GM12892 (cell line): ENCODE measurements at places on chromosomes 7 and 10.
A peak's percentile ranks its signal among the peaks of the same experiment; 100 is the strongest.

DNA sequence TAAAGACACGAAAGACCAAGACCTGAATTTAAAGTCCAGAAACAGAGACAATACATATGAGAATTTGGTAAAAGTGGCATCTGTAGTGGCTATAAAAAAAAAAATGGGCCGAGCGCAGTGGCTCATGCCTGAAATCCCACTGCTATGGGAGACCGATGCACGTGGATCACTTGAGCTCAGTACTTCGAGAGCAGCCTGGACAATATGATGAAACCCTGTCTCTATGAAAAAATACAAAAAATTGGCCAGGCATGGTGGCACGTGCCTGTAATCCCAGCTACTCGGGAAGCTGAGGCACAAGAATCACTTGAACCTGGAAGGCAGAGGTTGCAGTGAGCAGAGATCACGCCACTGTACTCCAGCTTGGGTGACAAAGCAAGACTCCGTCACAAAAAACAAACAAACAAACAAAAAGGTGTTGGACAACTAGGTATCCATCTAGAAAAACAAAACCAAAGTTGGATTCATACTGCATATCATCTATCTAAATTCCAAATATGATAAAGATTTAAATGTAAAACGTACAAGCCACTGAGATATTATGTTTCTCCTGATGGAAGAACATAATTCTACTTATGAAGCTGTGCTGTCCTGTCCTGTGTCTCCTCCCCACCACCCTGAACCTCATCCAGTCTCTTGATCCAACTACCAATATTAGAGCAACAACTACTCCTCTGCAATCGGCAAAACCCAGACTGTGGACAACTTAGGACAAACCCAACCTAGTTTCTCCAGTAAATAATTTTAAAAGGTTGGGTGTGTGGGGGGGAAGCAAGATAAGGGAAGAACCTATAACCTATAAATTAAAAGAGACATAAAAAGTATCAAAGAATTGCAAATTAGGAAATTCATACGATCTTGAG is 53.7 kb downstream of the ATAD1 start:
- no peak for DNase-seq

DNA sequence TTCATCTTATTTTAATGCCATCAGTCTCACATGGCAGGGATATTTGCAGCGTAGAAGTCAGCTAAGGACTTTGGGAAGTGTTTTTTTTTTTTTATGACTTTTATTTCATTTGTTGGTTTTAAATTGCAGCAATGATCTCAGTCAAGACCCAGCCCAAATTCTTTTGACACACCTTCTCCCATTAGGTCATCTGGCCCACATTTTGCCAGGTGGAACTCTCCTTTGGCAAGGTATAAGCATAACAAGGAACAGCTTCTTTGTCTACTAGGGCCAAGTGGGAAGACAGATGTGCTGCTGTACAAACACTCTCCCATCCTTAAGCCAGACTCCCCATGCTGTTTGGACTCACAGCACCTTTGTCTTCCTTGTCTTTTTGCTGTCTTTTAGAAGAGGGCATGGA is 41.8 kb downstream of the PLEKHA8 start:
- DNase-seq, result no peak

DNA sequence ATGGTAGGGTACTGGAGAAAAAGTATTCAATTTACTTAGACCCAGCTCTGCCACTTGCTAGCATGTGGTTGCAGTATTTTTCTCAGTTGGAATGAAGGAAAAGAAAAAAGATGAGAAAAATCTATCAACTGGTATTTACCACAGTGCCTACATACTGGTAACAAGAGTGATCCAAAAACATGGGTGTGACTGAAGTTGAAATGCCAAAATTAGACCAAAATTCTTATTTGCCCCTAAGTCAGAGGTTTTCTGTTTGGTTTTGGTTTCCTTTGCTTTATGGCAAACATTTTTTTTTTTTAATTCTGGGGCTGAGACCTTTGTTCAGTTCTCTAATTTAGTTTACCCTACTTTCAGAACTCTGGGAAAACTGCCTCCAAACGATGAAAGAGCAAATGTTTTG is 12.3 kb downstream of the HYCC1 start:
- no peak for DNase-seq

DNA sequence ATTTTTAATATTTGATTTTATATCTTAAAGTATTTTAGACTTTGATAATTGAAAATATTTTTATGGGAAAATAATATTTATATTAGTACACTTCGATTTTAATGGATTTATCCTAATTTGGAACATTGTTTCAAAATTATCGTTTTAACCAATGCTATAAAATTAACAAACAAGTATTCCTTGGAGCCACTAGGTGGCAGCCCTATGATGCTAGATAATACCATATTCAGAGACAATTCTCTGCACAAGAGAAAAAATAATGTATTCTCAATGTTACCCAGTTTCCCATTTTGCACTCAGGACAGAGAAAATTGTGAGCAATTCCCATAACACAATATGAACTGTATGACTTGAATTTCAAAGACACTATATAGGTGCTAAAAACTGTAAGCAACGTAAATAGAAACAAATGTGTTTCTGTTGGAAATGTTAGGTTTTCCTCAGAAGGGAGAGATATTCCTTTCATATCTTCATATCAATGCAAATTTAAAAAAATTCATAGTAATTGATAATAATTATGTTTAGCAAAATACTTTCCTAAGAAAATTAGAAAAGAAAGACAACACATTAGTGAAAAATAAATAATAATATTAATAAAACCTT is 237.8 kb downstream of the SEMA3E start:
- no peak for DNase-seq

DNA sequence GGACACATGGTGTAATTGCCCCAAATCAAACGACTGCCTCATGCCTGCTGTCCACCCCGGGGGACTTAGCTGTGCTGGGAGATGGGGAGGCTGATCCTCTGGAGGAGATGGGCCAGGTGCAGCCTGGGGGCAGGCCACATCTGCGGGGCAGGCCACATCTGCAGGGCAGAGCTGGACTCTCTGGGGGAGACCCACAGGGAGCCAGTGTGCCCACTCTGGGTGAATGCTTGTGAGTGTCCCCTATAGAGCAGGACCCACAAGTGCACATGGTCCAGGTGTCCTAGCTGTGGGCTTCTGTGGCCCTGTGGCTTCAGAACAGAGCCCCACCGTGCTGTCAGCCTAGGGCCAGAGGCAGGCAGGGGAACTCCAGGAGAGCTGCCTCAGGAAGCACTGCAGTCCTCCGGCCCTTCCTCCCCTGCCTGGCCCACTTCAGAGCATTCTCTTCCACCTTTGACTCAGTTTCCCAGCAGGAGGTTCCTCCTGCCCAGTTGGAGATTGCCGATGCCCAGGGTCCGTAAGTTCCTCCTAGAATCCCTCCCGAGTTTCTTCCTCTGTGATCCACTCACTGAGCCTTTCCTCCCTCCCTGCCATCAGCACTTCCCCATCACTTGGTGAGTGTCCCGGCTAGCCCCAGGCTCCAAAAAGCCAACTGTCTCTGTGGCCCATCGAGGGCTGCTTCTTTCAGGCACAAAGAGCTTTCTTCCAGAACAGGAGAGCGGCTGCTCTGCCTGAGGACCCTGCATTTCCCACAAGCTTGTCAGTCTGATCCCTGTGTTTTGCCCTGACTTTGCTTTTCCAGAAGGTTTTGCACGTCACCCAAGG is 50.3 kb downstream of the ADCYAP1R1 start:
- no peak for DNase-seq

DNA sequence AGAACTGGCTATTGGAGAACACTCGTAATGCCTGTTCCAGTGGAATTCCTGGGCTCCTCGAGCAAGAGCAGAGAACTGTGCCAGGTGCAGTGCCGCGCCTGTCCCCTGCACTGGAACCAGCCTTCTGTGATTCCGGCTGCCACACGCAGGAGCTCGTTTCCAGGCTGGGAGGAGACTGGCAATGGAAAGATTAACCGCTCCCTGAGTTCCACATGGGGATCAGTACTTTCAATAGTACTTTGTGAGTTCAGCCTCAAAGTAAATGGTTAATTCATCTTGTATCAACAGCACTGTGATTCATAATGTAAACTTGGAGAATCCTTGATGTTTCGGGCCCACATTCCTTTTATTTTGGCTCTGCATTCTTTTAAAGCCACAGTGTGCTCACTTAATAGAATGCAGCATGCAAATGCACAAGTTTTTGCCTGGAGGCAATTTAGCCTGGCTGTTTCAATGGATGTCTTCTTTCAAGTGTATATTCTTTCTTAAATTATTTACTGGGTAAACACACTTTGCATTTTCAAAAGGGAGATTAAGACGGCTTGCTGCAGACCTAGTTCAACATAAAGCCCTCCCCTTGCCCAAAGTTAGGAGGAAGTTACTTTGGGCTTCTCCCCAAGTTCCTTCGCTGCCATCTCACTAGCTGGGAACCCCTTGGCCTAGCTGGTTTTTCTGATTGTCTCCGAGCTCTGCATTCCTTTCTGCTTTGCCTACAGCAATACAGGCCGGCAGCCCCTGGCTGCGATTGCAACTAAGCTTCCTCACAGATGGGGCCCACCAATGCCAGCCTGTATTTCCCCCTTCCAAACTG is 138.1 kb upstream of the TCF7L2 start:
- DNase-seq, result no peak

DNA sequence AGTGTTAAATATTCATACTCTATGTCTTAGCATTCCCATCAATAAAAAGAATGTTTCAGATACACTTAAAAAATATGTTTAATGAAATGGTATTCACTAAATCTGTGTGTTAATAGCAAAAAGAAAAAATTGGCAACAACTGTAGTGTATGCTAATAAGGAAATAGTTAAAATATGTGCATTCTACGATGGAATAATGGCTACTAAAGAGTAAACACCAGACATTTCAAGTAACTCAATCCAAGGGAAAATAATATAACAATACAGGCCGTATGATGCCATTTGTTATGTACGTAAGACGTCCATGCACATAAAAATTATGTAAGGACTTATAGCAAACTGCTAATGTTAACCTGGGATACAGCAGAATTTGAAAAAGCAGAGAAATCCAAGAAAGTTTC is 46.6 kb downstream of the MAD1L1 start:
- no peak for DNase-seq

- DNase-seq, result no peak
These were observed 79.9 kb upstream of the COL13A1 start for GRCh38 chr10:69721690-69722310.

- peak; percentile 73 for DNase-seq
These were observed 12.3 kb downstream of the CNPY1 start for GRCh38 chr7:155533827-155534690.

- no peak for DNase-seq
These were observed 444.4 kb downstream of the GATA3 start for GRCh38 chr10:8498881-8499280.

- DNase-seq, result no peak
These were observed 8.6 kb downstream of the PAX4 start for GRCh38 chr7:127609297-127609696.
